GM12864 (cell line): ENCODE measurements at places on chromosomes 2 and 18.

GRCh38 chr2:24613154-24613814 is 122.2 kb downstream of the NCOA1 start:
- peak; percentile 72 for DNase-seq

GRCh38 chr18:23689616-23690504 is 607 bp downstream of the LAMA3 start:
- no peak for DNase-seq

GRCh38 chr2:76288146-76288545 is 577.4 kb upstream of the GCFC2 start:
- DNase-seq, result no peak

DNA sequence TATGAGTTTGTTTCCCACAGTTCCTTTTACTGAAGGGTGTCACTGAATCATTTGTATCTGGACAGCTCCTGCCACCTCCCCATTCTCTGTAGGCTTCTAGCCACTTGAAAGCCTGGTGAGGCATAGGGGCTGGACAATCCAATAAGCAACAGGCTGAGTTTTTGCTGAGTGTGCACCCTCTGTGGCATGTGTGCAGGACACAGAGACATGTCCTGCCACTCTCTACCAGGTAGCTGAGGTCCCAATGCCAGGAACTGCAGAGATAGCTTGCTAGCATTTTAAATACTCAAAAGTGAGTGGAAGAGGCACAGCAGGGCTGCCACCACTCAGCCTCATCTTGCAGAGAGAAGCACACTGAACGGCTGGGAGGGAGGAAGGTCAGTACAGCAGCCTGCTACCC is 77.2 kb upstream of the TFCP2L1 start:
- DNase-seq, result no peak

- DNase-seq, result no peak
Measured at GRCh38 chr18:23196119-23197007, 61.1 kb downstream of the CABLES1 start.

GRCh38 chr2:135164431-135164830 is 112.3 kb downstream of the RAB3GAP1 start:
- DNase-seq, result no peak

DNA sequence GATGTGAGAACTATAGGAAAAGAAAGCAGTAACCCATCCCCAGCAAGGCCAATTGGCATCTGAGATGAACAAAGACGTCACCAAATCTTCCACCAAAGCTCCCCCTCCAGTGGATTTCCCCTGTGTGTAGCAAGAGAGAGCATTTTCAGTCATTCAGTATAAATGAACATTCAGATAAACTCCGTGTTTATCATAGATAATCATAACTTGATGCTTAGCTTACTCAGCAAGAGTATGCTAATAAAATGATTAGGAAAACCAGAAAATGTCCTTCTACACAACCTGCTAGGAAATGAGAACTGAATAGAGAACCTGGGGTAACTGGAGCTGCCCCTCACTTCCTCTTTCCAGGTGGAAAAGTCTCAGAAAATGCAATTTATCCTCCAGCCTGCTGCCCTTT is 198.0 kb upstream of the CCDC150 start:
- no peak for DNase-seq

DNA sequence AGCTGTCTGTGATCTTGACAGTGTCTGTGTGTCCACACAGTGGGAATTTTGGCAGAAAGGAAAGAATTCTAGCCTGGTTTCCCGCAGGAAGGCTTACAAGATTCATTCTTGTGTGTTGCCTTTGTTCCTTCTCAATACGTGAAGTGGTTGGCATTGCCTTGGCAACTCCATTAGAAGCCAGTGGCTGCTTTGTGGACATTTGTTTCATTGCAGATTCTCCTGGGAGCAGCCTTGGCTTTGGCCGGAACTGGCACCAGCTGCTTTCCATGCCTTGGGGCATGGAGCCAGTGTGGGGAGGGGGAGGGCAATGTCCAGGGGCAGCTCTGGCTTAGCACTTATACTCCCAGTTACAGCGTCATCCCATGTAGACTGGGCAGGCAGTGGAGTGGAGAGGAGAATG is 39.4 kb downstream of the KIF5C start:
- DNase-seq, result no peak

DNA sequence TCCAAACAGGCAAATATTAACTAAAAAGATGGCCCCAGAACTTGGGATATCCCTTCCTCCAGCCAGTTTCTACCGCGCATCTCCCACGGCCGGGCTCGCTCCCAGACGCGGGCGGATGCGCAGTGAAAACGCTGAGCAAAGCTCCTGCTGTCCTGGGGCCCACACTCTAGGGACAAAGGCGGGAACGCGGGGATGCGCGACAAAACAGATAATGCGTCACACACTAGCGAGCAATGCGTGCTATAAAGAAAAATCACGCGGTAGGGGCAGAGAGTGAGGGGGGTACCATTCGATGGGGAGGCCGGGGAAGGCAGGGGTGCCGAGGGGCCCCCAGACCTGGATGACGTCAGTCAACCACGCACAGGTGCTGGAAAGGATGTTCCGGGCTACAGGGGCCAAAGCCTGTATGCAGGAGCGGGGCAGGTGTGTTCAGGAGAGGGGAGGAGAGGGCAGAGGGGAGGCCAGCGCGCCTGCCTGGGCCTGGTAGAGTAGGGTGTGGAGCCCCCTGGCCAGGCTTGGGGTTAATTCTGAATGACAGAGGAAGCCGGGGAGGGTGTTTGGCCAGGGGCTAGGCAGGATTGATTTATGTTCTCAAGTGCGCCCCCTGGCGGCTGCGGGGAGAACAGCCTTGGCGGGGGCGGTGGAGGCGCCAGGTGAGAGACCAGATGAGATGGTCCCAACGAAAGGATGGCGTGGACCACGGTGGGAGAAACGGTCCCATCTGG is 14.9 kb upstream of the ITM2C start:
- no peak for DNase-seq
